Activated CD4-positive, alpha-beta T cell treated with anti-CD3 and anti-CD28 coated beads, Interleukin-2, amount 10 ng/mL, durations not matched to agents 7 days and 5 days (primary cell): ENCODE measurements at places on chromosomes 11 and 22. TPM values are rescaled to one million over a fixed set of nuclear protein-coding genes. Genes with fewer than 3 reads are reported as not detected.

DNA sequence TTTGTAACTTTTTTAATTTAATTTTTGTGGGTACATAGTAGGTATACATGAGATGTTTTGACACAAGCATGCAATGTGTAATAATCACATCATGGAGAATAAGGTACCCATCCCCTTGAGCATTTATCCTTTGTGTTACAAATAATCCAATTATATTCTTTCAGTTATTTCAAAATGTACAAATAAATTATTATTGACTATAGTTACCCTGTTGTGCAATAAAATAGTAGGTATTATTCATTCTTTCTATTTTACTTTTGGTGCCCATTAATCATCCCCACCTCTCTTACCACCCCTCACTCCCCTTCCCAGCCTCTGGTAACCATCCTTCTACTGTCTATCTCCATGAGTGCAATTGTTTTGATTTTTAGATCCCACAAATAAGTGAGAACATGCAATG is 83.5 kb downstream of the GAB2 start:
- peaks cover 1% of the 10 kb centered on the region for H3K27me3 ChIP-seq
- no peak for DNase-seq
- H3K36me3 ChIP-seq: peaks cover 33% of the 10 kb centered on the region

DNA sequence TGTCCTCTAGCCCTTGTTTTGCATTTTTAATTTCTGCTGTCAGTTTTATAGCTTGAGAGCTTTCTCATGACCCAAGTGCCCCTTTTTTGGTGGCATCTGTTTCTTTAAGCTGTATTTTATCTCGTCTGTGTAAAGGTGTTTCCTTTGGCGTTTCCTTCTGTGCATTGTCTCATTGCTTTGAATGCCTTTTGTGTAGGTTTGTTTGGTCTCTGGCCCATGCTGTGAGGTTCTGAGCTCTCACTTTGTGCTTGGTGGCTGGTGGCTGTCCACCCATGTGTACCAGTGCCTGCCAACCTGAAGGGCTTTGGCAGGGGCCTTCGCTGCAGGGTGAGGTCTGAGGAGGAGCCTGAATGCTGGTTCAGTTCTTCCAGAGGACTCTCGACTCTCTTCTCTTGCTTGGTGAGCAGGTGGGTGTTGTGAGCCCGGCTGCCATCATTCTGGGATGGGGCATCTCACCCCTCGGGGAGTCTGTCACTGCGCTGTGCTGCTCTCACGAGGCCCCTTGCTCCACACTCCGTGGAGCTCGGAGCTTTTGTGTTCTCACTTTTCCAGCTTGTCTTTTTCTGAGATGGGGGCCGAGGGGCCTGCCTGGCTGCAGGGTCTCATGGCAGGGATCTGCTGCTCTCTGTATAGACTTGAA is 14.9 kb downstream of the AP2A2 start:
- no peaks in the 10 kb centered on the region for H3K27me3 ChIP-seq
- H3K4me3 ChIP-seq: peak overlapping the region; percentile 50
- no peak for DNase-seq
- H3K27ac ChIP-seq: peak overlapping the region; percentile 82
- H3K36me3 ChIP-seq: peaks cover 16% of the 10 kb centered on the region

DNA sequence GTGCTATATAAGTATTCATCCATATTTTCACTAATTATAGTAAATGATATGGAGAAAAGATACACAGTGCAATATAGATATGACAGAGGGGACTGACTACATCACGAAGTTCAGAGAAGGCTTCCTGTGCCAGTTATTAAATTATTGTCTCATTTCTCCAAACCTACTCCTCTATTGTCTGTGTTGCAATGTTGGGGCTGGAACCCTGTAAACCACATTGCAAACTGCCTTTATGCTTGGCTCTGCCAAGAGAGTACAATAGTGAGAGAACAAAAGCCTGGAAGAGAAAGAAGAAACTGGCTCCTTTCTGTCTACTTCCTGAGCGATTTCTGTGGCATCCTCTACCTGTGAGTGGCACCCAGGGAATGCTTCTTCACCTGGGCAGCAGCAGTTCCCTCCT is 46.4 kb downstream of the ME3 start:
- DNase-seq: no peak
- no peaks in the 10 kb centered on the region for H3K36me3 ChIP-seq
- H3K27ac ChIP-seq: no peak overlapping the region
- no peak overlapping the region for H3K4me3 ChIP-seq

DNA sequence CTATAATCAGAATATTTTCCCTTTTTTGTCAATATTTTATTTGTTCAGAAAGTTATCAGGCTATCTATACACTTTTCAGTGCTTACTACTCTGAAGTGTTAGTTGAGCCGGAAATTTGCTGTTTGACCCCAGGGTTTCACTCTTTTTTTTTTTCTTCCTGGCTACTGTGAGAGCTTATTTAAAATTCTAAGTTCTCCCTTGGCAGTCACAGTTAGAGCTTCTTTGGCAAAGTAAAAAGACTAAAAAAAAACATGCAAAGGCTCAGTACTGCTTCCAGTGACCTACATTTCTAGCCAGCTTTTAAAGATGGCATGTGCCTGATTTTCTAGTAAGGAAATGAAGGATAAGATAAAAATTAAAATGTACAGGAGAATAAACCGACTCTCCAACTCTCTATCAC is 48.4 kb downstream of the ELP4 start:
- no peaks in the 10 kb centered on the region for H3K27me3 ChIP-seq
- H3K4me3 ChIP-seq: no peak overlapping the region
- H3K27ac ChIP-seq: no peak overlapping the region
- DNase-seq: no peak

DNA sequence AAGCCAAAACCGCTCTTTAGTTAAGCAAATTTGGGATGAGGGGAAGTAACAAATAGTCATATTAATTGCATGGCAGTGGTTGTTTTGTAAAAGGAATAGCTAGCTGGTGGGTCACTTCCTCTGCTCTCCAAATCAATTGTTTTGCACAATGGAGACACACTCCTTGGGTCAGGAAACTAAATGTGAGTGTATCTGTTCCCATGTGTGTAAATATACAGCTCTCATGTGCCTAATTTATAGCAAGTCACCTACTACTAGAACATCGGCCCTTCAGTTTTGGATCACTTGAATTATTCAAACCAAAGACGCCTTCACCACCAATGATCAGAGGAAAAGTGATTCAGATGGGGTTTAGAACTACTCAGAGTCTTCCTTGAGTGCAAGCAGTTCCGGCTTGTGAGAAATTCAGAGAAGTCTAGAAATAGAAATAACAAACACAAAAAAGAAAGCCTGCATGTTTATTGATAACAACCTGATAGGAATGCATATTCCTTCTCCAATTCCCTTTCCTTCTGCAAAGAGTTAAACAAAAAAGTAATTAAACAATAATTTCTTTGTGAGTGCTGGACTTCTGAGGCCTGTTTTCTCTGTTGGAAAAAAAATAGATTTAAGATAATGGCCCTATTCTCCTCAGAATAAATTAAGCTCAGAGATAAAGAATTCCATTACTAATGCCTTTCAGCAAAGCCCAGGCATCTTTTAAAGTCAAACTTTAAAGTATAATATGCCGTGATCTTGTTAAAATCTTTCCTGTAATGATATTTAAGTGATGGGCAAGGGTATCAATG is 100.4 kb downstream of the KIRREL3 start:
- no peak overlapping the region for H3K4me3 ChIP-seq
- H3K27me3 ChIP-seq: no peaks in the 10 kb centered on the region
- H3K27ac ChIP-seq: no peak overlapping the region

The CLDN25 gene
- total RNA-seq: not detected

The HEPN1 gene
- total RNA-seq: not detected
